ENCODE measurements at places on chromosomes 3 and 15. TPM values are rescaled to one million over a fixed set of nuclear protein-coding genes. Genes with fewer than 3 reads are reported as not detected.

ZNF385D gene
- total RNA-seq: 1.5 TPM

C15orf39 gene
- 45.6 TPM for total RNA-seq

INSYN1 gene
- 2.5 TPM for total RNA-seq

GRCh38 chr15:70435872-70436271 is 327.5 kb downstream of the UACA start:
- no peaks in the 10 kb centered on the region for H3K36me3 ChIP-seq
- no peak for DNase-seq
- H3K27ac ChIP-seq: no peak overlapping the region
- no peaks in the 10 kb centered on the region for H3K27me3 ChIP-seq
- no peak overlapping the region for H3K4me3 ChIP-seq

DNA sequence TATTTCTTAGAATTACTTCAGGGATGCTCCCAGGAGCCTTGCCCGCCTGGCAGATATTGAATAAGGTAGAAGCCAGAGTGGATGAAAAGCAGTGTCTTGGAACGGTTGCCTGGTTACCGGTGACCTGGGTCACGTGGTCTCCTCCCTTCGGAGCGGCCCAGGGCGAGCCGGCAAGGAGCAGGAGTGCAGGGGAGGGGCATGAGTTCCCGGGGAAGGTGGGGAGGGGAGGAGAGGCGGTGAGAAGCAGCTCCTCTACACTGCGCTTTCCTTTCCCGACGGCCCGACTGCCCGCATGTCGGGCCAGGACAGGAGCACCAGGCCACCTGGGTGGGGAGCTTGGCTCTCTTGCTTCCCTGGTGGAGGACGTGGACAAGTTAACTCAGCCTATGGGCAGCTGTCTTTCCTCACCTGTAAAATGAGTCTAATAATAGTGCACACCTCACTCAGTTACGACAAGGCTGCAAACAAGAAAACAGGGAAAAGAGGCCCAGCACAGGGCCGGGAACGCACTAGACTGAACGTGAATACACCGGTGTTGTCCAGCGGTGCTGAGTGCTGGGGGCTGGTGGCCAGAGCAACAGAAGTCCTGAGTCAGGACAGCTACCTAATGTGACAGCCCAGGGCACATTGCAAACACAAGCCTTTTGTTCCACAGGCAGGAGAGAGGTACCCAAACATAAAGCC is 198.3 kb downstream of the ADAMTS9 start:
- H3K27ac ChIP-seq: no peak overlapping the region
- peaks cover 8% of the 10 kb centered on the region for H3K4me1 ChIP-seq
- peak overlapping the region; percentile 34 for H3K4me3 ChIP-seq
- peak; percentile 96 for DNase-seq
- no peaks in the 10 kb centered on the region for H3K36me3 ChIP-seq

DNA sequence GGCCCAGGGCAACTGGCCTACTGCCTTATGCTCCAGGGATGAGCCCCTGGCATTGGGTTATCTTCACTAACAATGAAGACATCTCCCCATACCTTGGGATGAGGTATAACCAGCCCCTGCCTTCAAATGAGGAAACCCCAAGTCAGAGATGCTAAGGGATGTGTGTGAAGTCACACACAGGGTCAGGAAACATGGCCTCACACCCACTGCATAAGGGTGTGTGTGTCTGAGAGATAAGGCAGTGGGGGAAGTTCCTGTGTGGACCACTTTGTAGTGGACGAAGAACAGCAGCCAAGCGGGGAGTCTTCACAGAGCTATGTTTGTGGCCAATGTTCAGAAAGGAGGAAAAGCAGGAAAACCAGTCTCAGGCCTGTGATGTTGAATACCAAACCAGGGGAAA is 10.5 kb downstream of the ELP6 start:
- no peak overlapping the region for H3K27ac ChIP-seq
- H3K27me3 ChIP-seq: no peaks in the 10 kb centered on the region
- no peak for DNase-seq
- peaks cover 71% of the 10 kb centered on the region for H3K36me3 ChIP-seq

DNA sequence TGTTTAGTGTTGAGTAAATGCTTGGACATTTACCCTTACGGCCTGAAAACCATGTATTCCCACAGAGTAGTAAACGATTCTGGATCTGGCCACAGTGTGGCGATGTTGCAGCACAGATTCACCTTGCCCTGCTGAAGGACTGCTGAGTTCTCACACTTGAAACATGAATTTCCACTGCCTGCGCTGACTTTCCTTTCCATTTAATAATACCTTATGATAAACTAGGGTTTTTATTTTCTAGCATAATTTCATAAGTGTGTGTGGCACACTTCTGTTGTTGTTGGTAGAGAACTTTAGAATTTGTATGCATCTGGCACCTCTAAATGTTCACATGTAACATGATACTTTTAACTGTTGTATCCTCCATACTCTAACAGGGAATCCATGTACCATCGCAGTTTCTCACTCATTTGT is 53.9 kb downstream of the C3orf38 start:
- DNase-seq: peak; percentile 66
- H3K36me3 ChIP-seq: peaks cover 7% of the 10 kb centered on the region
- no peak overlapping the region for H3K4me3 ChIP-seq

Data from H9 (cell line).